ENCODE measurements at places on chromosomes 7 and 10. TPM values are rescaled to one million over a fixed set of nuclear protein-coding genes. Genes with fewer than 3 reads are reported as not detected.

GRCh38 chr10:101080933-101081931, 19.4 kb downstream of the KAZALD1 start:
- no peak overlapping the region for H3K4me3 ChIP-seq
- DNase-seq = no peak
- no peaks in the 10 kb centered on the region for H3K4me1 ChIP-seq
- peaks cover 64% of the 10 kb centered on the region for H3K27me3 ChIP-seq

DNA sequence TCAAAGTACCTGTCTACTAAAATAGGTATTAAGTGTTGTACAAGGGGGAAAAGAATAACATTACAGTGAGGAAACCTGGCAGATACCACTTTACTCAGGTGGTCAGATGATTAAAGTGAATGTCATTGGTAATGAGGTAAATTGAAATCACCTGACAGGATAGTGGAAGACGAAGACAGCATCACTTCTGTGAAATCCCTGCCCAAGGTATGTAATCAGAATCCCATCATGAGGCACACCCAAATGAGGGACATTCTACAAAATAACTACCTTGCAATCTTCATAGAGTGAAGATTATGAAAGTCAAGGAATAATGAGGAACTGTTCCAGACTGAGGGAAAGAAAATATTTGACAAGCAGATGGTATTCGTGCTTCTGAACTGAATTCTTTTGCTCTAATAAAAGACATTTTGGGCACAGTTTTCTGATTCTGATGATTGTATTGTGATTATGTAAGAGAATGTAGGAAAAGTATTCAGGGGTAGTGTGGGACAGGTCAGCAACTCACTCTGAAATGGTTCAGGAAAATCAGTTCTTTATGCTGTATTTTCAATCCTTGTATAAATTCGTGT, 33.3 kb upstream of the ARMS2 start:
- peaks cover 28% of the 10 kb centered on the region for H3K36me3 ChIP-seq
- H3K4me3 ChIP-seq = no peak overlapping the region
- H3K27ac ChIP-seq = peak overlapping the region; percentile 47
- DNase-seq = no peak
- no peaks in the 10 kb centered on the region for H3K27me3 ChIP-seq

DNA sequence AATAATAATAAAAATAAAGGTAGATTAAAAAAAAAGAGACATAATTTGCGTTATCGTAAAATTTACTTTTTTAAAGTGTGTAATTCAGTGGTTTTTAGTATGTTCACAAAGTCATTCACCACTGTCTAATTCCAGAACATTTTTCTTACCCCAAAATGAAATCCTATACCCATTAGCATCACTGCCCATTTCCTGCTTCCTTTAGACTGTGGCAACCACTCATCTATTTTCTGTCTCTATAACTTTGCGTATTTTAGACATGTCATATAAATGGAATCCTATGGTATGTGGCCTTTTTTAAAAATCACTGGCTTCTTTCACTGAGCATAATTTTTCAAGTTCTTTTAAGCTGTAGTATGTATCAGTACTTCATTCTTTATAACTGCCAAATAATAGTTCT, 53.6 kb downstream of the KAT6B start:
- no peaks in the 10 kb centered on the region for H3K4me1 ChIP-seq
- H3K36me3 ChIP-seq = no peaks in the 10 kb centered on the region
- DNase-seq = no peak
- no peaks in the 10 kb centered on the region for H3K27me3 ChIP-seq

DNA sequence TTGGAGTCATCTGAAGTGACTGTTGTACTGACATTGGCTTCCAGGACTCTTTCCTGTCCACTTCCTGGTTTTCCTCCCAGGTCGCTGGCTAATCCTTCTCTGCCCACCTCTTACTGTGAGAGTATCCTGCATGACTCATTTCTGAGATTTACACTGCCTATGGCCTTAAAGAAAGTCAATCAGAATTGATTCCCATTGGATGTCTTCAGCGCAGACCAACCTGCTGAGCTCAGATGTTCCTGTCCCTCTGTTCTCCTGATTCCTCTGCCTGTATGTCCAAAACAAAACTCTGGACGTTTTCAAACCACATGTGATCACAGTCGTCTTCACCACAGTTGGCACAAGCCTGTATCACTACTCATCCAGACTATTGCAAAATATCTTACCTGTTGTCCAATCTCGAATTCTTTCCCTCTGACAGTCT, 262.1 kb downstream of the CREB5 start:
- H3K4me1 ChIP-seq = no peaks in the 10 kb centered on the region
- H3K36me3 ChIP-seq = no peaks in the 10 kb centered on the region
- no peaks in the 10 kb centered on the region for H3K27me3 ChIP-seq
- no peak for DNase-seq

DNA sequence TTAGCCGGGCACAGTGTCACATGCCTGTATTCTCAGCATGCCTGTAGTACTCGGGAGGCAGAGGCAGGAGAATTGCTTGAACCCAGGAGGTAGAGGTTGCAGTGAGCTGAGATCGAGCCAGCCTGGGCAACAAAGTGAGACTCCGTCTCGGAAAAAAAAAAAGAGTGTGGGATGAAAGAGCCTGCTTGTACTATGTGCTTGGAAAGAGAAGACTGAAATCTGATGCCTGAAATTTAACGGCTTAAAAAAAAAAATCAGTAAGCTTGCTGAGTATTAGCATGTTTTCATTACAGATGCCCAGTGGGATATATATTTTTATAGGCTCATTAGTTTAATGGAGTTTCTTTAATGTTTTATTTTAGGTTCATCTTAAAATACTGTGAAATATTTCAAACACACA, 4.2 kb downstream of the NT5C2 start:
- no peak overlapping the region for H3K4me3 ChIP-seq
- no peak for DNase-seq
- H3K4me1 ChIP-seq = peaks cover 75% of the 10 kb centered on the region
- H3K27ac ChIP-seq = peak overlapping the region; percentile 7
- peaks cover 4% of the 10 kb centered on the region for H3K36me3 ChIP-seq

DNA sequence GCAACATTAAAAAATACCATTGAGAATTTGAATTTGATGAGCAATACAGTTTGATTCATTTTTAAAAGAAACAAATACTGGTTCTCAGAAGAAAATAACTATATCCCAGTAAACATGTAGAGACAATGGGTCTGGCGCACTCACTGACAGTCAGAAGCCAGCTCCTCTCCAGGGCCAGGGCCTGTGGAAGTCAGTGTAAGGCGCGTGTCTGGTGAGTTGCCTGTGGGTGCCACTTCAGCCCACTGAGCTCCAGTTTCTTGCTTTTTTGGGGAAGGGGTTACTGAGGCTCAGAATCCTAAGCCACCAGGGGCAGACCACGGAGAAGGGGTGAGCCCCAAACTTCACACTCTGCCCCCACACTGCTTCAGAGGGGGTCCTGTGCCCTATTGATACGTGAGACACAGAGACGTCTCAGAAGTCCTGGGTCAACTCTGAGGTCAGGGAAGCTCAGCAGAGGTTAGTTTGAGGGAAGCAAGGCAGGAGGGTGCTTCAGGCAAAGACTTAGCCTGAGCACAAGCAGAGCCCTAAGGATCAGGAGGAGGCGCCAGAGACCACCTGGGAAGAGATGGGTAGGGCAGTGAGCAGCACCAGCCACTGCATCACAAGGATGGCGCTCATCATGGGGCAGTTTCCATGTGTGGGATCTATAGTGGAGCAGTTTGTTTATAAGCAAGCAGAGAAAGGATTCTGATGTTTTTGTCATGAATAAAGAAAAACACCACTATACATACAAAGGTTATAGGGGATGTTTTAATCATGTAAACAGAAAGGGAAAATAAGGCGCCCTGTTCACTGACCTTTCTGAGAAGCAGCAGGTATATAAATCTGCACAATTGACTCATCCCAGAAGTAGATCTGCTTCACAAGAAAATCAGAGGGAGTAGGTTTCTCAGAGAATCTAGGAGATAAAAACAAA, 95.7 kb downstream of the PKD1L1 start:
- H3K4me1 ChIP-seq = no peaks in the 10 kb centered on the region
- no peak overlapping the region for H3K27ac ChIP-seq
- no peak for DNase-seq

DNA sequence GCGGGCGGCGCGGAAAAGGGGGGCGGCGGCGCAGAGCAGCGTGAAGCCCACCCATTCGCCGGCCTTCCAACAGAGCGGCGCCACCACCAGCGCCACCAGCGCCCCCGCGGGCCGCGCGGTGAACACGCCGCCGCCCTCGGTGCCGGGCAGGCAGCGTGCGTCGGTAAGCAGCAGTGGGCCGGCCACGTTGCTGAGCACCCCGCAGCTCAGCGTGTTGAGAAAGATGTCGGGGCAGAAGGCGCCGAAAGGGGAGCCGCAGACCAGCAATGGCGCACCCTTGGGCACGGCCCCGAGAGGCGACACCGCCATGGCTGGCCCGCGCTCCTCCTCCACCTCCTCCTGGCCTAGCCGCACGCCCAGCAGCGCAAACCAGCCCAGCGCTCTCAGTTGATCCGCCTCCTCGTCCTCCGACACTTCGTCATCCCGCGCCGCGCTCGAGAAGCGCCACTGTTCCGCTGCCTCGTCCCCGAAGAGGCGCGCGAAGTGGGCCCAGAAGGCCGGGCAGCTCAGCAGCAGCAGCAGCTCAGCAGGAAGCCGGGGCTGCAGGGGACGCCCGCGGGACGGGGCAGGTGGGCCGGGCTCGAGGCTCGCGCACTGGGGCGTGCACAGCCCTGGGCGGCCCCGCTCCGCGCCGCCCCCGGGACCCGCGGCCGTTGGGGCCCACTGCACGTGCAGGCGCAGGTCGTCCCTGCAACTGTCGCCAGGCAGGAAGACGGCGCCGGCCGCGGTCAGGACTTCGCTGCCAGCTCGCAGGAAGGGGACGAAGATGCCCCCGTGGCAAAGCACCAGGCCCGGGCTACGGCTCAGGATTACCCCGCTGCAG, 623 bp downstream of the TYSND1 start:
- peak overlapping the region; percentile 91 for H3K4me3 ChIP-seq
- H3K4me1 ChIP-seq = peaks cover 39% of the 10 kb centered on the region
- peak overlapping the region; percentile 98 for H3K27ac ChIP-seq

DNA sequence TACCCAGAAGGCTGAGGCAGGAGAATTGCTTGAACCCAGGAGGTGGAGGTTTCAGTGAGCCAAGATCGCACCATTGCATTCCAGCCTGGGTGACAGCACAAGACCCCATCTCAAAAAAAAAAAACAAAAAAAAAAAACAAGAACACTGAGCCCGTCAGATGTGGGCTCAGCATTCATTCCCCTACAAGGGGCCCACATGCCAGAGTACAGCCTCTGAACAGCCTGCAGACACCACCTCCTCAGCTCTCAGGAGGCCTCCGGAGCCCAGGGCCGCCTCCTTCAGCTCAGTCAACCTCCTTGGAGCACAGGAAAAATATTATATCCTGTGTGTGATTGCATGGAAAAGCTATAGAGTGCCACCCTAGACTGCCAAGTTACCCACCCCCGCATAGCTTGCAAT, 112.3 kb downstream of the ABLIM1 start:
- H3K4me3 ChIP-seq = no peak overlapping the region
- H3K27me3 ChIP-seq = no peaks in the 10 kb centered on the region
- H3K36me3 ChIP-seq = no peaks in the 10 kb centered on the region
- DNase-seq = no peak
- H3K27ac ChIP-seq = no peak overlapping the region

- H3K36me3 ChIP-seq = no peaks in the 10 kb centered on the region
- no peaks in the 10 kb centered on the region for H3K4me1 ChIP-seq
- no peak for DNase-seq
- no peak overlapping the region for H3K4me3 ChIP-seq
Observed at GRCh38 chr7:105399043-105399725, 10.5 kb upstream of the SRPK2 start.

DNA sequence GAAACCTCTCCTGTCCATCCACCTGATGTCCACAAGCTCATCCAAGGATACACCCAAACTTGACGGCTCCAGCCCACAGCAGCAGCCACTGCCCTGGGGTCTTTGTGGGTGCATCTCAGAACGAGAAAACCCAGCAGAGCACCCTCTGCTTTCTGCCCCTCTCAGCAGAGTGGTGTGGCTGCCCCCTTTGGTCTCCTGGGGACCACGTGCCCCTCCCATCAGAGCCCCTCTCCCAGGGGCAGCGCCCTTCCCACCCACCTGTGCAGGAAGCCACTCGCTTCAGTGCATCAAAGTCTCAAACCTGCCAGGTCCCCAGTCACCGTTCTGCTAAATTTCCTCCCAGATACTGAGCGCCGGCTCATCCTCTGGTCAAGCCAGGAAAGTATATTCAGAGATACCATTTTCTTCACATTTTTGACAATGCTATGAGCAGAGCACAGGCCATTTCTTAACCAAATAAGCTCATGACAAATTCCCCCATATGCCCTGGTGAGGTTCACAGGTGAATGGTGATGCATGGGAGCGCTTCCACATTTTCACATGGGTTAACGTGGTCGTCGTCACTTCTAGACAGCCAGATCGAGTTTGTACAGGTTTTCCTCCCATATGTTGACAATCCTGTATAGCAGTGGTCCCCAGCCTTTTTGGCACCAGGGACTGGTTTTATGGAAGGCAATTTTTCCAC, 32.4 kb downstream of the CAMK2B start:
- DNase-seq = peak; percentile 35
- no peaks in the 10 kb centered on the region for H3K36me3 ChIP-seq
- no peaks in the 10 kb centered on the region for H3K4me1 ChIP-seq
- no peak overlapping the region for H3K27ac ChIP-seq
- H3K27me3 ChIP-seq = peaks cover 21% of the 10 kb centered on the region

The TMEM26 gene
- not detected for total RNA-seq

The OR13A1 gene
- not detected for total RNA-seq

The AZGP1 gene
- 590 TPM for total RNA-seq

The CDCA7L gene
- 26.2 TPM for total RNA-seq

The PRKG1 gene
- total RNA-seq = 2.0 TPM

Measured in suprapubic skin (tissue), 4 donors.